ENCODE measurements at places on chromosomes 3 and 15.

- DNase-seq, result no peak
These were observed 56.9 kb downstream of the CEP152 start for GRCh38 chr15:48754011-48754410.

DNA sequence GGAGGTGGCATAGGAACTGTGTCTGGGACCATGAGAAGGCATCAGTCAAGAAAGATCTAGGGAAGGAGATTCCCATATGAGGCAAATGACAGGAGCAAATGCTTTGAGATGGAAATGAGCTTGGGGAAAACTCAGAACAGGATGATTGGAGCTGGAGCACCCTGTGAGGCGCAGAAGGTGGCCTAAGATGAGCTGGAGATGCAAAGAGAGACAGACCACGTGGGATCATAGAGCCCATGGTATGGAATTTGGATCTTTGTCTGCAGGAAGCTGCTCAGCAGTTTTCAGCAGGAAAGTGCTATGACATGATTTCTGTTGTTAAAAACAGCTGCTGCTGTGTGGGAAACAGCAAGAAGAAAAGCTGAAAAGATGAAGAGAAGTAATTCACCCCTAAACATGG lies 310.6 kb downstream of the MAGI1 start:
- no peak for DNase-seq

DNA sequence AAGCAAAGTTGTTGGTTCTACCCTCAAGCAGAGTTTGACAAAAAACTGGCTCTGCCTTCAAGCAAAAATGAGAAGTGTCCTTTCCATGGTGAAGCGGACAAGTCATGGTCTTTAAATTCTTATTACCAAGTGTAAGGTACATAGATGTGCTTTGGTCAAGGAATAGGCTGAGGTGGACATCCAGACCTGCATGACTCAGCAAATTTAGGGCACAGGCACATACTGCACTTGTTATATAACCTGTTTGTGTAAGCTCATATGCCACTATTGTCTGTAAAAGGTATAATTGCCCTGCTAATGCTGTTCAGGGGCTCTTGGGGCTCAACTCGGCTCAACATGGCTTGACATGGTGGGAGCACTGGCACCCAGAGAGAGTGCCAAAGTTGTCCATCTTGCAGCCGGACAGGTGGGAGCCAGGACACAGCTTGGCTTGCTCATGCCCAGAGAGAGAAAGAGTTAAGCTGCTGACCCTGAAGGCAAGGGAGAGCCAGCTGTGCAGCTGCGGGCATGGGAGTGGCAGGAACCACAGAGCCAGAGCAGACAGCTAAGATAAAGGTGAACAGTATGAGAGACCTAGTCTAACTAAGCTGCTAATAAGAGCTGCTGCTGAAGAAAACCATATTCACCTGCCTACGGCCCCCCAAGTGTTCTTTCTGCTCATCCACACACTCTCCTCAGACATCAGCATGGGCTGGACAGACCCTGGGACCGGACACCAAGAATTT lies 17.7 kb downstream of the MCCC1 start:
- no peak for DNase-seq

GRCh38 chr3:123605789-123606234 lies 21.0 kb upstream of the HACD2 start:
- no peak for DNase-seq

- DNase-seq, result no peak
These were observed 134.0 kb upstream of the THRB start for GRCh38 chr3:24628523-24629258.

- no peak for DNase-seq
These were observed 234.1 kb upstream of the TRIM42 start for GRCh38 chr3:140443806-140444205.

- DNase-seq, result no peak
These were observed 103.0 kb upstream of the RPL32 start for GRCh38 chr3:12944413-12944812.

- DNase-seq, result no peak
These were observed 64.2 kb downstream of the MYO5A start for GRCh38 chr15:52464478-52464877.

- DNase-seq, result no peak
These were observed 2.6 kb upstream of the SLC9A9 start for GRCh38 chr3:143850877-143851276.

- DNase-seq, result no peak
These were observed 118.6 kb downstream of the ANO10 start for GRCh38 chr3:43503067-43503728.

DNA sequence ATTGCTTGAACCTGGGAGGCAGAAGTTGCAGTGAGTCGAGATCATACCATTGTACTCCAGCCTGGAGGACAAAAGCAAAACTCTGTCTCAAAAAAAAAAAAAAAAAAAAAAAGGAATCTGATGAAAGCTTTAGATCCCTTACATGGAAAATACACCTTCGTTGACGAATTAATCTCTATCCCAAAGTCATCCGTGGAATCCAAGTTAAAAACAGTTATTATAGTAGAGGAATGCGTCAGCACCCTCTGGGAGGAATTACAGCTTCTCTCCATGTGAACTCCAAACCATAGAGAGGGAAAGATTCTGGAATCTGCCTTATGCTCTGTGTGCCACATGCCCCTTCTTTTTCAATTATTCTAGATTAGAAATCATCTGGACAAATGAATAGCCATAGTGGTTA lies 192.3 kb upstream of the C2CD4B start:
- no peak for DNase-seq

- no peak for DNase-seq
These were observed 28.6 kb downstream of the KCNAB1 start for GRCh38 chr3:156148946-156149381.

DNA sequence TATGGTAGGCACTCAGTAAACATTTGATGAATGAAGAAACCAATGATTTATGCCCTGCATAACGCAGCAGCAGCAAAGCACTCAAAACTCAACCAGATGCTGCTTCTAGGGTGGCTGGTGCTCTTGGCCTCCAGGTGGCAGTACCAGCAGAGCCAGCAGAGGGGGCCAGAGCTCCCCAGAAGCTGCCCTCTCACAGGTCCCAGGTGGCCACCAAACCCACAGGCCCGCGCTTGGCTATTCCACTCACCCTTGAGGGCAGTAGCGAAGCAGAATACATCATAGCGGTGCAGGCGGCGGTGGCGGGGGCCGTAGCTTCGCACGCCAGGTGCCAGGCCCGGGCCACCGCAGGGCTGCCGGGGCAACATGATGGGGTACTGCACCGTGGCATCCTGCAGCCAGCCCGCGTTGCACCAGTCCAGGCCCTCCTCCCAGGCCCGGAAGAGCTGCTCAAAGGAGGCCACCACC lies 16.6 kb downstream of the HAPLN3 start:
- DNase-seq, result no peak

GRCh38 chr15:84812842-84813241 lies 4.3 kb upstream of the ALPK3 start:
- no peak for DNase-seq

DNA sequence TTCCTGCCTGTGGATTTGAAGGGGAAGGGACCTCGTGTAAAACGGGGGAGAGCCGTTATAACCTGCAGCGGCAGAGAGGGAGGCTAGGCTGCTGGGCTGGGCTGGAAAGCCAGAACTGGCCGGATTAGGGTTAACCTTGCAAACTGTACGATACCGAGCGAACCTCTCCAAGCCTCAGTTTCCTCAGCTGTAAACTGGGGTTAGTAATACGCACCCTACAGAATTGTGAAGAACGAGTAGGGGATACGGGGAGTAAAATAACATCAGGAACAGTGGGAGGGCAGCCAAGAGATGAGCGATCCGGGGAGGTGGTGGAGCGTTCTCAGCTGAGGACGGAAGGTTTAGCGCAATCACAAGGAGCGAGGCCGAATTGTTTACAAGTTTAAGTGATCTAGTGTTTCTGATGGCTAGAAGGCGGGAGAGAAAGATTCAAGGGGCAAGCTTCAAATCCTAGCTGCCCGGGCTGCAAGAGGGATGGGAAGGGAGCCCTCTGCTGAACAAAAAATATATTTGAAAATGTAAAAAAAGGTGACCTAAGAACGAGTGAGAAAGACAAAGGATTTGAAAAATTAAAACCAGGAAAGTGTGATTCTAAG lies 768 bp upstream of the SEMA5B start:
- no peak for DNase-seq

GRCh38 chr3:132362329-132362728 lies 45.1 kb downstream of the ACP3 start:
- DNase-seq, result no peak

GRCh38 chr3:65854606-65855304 lies 184.0 kb downstream of the MAGI1 start:
- DNase-seq, result no peak

DNA sequence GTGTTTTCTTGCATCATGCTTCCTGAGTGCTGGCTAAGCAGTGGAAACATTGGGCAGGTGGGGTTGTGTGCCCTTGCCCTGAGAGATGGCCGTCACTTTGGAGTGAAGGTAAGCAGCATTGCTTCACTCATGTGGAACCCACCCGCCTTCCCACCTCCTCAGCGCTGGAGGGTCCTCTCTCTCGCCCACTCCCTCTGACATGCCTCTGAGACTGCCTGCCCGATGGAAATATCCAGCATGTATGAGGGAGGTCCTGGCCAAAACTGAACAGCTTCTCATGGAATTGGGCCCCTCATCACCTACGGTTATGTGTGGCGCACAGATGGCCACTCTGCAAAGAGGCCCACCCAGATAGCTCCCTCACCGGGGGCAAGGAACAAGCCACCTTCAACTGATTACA lies 48.6 kb downstream of the SMAD3 start:
- no peak for DNase-seq

DNA sequence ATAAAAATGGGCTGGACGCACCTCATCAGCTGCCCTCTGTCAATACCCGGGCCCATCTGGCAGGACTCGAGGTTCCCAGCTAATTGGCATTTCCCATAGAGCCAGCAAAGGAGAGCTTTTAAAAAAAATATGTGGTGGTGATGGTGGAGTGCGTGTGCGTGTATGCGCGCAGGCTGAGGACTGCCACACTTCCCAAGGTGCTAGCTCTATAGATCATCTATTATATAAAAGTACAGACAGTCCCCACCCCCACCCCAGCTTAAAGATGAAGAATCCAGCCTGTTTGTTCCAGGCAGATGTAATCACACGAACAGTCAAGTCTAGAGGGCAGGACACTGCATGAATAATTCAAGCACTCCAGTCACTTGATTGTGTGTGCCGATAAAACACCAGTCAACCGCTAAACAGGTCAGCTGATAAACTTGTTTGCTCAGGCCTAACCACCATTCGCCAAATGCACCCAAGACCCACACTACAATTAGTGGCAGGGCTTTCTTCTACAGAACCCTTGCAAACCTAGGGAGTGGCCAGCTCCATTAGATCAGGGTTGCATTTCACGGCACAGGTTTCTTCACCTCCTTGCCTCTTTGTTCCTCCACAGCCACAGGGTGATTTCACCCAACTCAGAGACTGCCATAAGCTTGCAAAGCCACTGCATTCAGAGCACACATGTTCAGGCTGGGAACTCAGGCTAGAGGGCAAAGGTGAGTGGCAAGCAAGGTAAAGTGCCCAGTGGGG lies 5.8 kb downstream of the TLE3 start:
- DNase-seq, result no peak

- no peak for DNase-seq
These were observed 38.7 kb downstream of the CHSY1 start for GRCh38 chr15:101213147-101213546.

- DNase-seq, result no peak
These were observed 464.5 kb upstream of the TGFBR2 start for GRCh38 chr3:30141927-30142326.

Data from CD4-positive, alpha-beta T cell treated with Interleukin-15 for 1 hour (primary cell).